Thyroid gland (tissue), 4 donors: ENCODE measurements at places on chromosomes 11 and 22. TPM values are rescaled to one million over a fixed set of nuclear protein-coding genes. Genes with fewer than 3 reads are reported as not detected.

GRCh38 chr22:35538801-35539321, 1.8 kb upstream of the RASD2 start:
- DNase-seq, result peak; percentile 48
- H3K4me3 ChIP-seq, result no peak overlapping the region
- H3K36me3 ChIP-seq, result no peaks in the 10 kb centered on the region
- no peak overlapping the region for H3K27ac ChIP-seq
- H3K27me3 ChIP-seq, result no peaks in the 10 kb centered on the region

DNA sequence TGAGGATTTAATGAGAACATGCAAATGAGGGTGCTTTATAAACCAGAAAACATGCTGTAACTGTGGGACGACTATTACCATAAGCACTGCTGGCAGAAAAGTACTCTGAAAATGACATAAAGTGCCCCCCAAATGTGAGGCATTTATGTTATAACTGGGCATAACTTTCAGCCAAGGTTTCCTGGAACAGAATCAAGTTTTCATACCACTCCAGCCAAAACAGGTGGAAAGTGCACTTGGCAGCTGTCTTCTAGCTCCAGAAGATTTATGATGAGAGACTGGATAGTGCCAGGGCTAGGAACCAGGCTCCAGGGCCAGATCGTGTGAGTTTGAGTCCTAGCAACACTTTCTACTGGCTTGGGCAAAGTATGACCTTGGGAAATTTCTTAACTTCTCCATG, 339.2 kb downstream of the TENM4 start:
- H3K27ac ChIP-seq, result no peak overlapping the region
- peaks cover 11% of the 10 kb centered on the region for H3K4me1 ChIP-seq
- H3K36me3 ChIP-seq, result no peaks in the 10 kb centered on the region
- no peaks in the 10 kb centered on the region for H3K27me3 ChIP-seq
- peak; percentile 51 for DNase-seq
- H3K4me3 ChIP-seq, result no peak overlapping the region

Gene DRG1
- 67.6 TPM for total RNA-seq

DNA sequence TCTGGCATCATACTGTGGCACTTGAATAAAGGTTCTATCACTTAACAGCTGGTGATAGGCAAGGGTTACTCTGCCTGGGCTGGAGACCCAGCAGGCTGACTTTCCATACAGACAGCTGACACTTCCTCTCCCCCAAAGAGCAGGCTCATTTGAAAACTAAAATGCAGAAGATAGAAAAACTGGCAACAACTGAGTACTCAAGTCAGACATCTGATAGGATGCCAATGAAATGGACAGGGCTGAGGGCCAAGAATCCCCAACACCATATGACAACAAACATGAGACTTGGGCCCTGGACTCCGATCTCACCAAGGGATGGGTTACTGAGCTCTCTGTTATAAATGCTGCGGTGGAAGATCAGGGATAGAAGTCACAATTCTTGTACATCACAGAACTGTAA, 237.2 kb downstream of the LRRC4C start:
- H3K27ac ChIP-seq, result no peak overlapping the region
- DNase-seq, result peak; percentile 3
- H3K27me3 ChIP-seq, result no peaks in the 10 kb centered on the region
- no peaks in the 10 kb centered on the region for H3K36me3 ChIP-seq
- no peaks in the 10 kb centered on the region for H3K4me1 ChIP-seq

Gene ACRV1
- total RNA-seq, result not detected

DNA sequence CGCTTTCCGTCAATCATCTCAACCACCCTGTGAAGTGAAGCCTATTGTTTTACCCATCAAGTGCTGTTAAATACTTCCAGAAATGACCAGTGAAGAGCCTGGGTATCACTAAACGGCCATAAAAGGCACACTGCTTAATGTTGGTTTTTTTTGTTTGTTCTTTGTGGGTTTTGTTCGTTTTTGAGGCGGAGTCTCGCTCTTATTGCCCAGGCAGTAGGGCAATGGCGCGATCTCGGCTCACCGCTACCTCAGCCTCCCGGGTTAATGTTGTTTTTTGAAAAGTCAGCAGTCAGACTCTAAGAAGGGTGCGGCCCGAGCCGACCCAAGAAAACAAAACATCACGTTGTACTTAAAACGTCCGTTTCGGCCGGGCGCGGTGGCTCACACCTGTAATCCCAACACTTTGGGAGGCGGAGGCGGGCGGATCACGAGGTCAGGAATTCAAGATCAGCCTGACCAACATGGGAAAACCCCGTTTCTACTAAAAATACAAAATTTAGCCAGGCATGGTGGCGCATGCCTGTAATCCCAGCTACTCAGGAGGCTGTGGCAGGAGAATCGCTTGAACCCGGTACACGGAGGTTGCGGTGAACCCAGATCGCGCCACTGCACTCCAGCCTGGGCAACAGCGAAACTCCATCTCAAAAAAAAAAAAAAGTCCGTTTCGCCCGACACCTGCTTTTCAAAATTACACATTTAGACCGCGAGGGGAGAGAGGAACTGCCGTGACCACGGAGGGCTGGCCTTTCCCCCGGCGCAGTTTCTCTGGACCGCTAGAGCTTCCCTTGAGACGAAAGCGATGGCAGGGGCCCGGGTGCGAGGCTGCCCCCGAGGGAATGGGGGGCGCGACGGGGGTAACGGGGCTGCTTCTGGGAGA, 714 bp downstream of the CD59 start:
- H3K36me3 ChIP-seq, result no peaks in the 10 kb centered on the region
- H3K4me1 ChIP-seq, result peaks cover 22% of the 10 kb centered on the region
- H3K27ac ChIP-seq, result peak overlapping the region; percentile 97
- H3K27me3 ChIP-seq, result no peaks in the 10 kb centered on the region
- H3K4me3 ChIP-seq, result peak overlapping the region; percentile 89

Gene ART5
- 1.6 TPM for total RNA-seq

DNA sequence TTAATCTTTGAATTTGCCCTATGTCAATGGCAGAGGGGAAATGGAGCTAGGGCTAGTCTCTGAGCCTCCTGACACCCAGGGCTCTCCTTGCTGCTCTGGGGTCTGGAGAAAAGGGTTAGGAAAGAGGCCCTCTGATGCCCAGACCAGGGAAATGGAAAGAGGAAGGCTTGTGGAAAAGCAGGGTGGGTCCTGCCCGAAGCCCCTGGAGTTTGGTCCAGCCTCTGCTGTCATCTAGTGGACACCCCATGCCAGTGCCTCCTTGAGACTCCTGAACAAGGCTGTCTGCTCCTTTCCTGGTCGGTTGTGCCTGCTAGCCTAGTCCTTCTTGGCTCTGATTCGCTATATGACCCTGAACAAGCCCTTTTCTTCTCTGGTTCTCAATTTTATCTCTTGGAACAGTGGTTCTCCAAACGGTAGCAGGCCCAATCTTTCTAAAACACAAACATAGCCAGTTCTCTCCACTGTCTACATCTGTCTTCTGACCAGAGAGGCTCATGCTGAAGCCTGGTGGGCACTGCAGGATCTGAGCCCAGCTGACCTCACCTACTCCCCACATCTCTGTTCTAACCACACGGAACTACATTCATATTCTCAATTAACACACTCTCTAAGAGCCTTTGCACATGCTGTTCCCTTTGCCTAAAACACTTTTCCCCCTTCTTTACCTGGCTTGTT, 8.8 kb upstream of the PLA2G3 start:
- H3K4me3 ChIP-seq, result no peak overlapping the region
- peak; percentile 87 for DNase-seq
- H3K27ac ChIP-seq, result peak overlapping the region; percentile 81
- H3K27me3 ChIP-seq, result no peaks in the 10 kb centered on the region
- H3K36me3 ChIP-seq, result no peaks in the 10 kb centered on the region
- H3K4me1 ChIP-seq, result peaks cover 11% of the 10 kb centered on the region

- no peak overlapping the region for H3K4me3 ChIP-seq
- no peaks in the 10 kb centered on the region for H3K36me3 ChIP-seq
- H3K27ac ChIP-seq, result no peak overlapping the region
- no peaks in the 10 kb centered on the region for H3K4me1 ChIP-seq
- peak; percentile 42 for DNase-seq
- H3K27me3 ChIP-seq, result no peaks in the 10 kb centered on the region
Measured at GRCh38 chr11:70174547-70175235, 28.4 kb upstream of the FADD start.

DNA sequence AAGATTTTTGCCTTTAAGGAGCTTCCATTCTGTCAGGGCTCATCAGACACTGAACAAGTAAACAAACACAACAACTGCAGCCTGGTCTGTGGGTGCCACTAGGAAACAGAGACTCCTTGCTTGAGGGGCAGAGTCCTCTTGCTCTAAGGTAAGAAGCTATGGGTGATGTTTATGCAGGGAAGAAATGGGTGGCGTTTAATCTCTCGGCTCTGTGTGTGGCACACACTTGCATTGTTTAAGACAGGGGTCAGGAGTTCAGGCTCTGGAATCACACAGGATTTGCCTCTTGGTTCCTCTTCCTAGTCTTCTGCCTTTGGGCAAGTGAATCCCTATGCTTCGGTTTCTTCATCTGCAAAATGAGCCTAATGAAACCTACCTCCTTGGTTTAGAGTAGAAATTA, 90.3 kb downstream of the PRR5L start:
- no peaks in the 10 kb centered on the region for H3K4me1 ChIP-seq
- H3K27ac ChIP-seq, result no peak overlapping the region
- no peaks in the 10 kb centered on the region for H3K27me3 ChIP-seq

GRCh38 chr11:95231881-95232605, 1.0 kb upstream of the SESN3 start:
- H3K27ac ChIP-seq, result peak overlapping the region; percentile 82
- no peaks in the 10 kb centered on the region for H3K36me3 ChIP-seq
- peak; percentile 63 for DNase-seq
- H3K4me1 ChIP-seq, result peaks cover 21% of the 10 kb centered on the region
- no peaks in the 10 kb centered on the region for H3K27me3 ChIP-seq

DNA sequence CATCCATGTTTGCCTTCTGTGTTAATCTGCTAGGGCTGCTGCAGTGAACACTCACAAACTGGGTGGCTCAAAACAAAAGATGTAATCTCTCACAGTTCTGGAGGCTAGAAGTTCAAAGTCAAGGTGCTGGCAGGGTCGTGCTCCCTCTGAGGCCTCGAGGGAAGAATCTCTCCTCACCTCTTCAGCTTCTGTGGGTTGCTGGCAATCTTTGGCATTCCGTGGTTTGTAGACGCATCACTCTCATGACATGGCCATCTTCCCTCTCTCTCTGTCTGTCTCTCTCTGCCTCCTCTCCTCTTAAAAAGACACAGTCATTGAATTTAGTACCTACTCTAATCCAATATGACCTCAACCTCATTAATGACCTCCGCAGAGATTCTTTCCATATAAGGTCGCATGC, 78.8 kb downstream of the TSPAN18 start:
- H3K27ac ChIP-seq, result no peak overlapping the region
- peaks cover 14% of the 10 kb centered on the region for H3K4me1 ChIP-seq
- no peak for DNase-seq
- H3K27me3 ChIP-seq, result no peaks in the 10 kb centered on the region
- no peak overlapping the region for H3K4me3 ChIP-seq

- DNase-seq, result no peak
- H3K36me3 ChIP-seq, result no peaks in the 10 kb centered on the region
- H3K4me1 ChIP-seq, result no peaks in the 10 kb centered on the region
- H3K4me3 ChIP-seq, result no peak overlapping the region
Measured at GRCh38 chr11:11864803-11865202, 23.0 kb downstream of the USP47 start.
